GM23338 (cell line): ENCODE measurements at places on chromosomes 2 and 18.
A peak's percentile ranks its signal among the peaks of the same experiment; 100 is the strongest.

DNA sequence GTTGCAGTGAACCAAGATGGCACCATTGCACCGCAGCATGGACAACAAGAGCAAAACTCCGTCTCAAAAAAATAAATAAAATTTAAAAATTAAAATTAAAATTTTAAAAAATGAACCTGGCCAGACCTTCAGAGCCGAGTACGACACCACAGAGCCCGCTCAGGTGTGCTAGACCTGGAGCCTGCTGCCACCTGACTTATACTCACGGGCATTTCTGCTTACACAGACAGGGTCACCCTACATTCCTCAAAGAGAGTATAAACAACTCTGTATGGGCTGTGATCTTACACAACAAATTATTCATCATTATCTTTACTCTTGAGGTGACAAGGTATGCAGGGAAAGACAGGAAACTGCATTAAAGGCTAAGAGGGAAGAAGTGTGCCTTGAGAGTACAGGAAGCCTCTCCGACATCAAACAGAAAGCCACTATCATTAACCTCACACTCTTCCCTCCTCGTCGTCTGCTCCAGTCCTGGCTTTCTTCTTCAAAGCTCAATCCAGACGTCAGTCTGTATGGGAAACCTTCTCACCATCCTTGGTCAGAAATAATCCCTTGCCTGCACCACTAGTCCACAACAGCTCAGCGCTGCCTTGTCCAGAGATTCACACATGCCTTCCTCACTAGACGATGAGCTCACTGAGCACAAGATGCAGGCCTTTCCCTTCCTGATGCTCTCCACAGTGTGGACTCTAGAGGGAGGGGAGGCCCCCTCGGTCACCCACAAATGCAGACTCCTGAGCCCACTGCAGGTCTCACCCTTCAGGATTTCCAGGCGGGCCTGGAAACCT is 56.2 kb downstream of the UXS1 start:
- no peak for DNase-seq

GRCh38 chr2:185813707-185814106 is 75.1 kb downstream of the FSIP2 start:
- DNase-seq = no peak

DNA sequence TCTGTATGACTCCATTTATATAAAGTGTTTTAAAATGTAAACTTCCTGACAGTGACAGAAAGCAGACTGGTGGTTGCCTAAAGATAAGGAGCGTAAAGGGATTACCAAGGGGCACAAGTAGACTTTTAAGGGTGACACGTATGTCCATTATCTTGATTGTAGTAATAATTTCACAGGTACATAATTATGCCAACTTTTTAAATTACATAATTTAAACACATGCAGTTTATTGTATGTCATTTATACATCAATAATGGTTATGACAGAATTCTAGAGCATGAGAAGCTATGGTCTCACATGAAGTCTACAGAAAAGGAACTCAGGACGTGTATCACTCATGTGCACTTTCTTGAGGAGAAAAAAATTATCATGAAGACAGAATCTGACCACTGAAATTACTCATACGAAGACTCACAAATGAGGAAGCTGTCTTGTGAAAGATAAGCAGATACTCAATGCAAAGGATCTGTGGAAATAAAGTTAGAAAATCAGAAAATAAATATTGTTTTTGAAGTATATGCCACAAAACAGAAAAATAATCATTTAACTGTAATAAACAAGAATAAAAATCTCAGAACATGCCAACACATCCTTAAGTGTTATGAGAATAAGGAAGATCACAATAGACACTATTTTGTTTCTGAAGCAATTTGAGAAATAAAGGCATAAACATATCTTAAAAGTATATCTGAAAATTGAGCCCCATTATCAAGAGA is 84.4 kb downstream of the TMEM131 start:
- DNase-seq = no peak

DNA sequence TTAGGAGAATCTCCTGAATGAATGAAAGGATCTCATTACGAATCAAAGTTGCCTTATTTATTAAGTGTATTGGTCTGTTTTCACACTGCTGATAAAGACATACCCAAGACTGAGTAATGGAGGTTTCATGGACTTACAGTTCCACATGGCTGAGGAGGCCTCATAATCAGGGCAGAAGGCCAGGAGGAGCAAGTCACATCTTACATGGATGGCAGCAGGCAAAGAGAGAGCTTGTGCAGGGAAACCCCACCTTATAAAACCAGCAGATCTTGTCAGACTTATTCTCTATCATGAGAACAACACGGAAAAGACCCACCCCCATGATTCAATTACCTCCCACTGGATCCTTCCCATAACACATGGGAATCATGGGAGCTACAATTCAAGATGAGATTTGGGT is 785.2 kb upstream of the POU3F3 start:
- no peak for DNase-seq

GRCh38 chr2:112474844-112475486 is 7.0 kb upstream of the TTL start:
- no peak for DNase-seq

- no peak for DNase-seq
Measured at GRCh38 chr2:225534697-225535096, 135.2 kb downstream of the NYAP2 start.

DNA sequence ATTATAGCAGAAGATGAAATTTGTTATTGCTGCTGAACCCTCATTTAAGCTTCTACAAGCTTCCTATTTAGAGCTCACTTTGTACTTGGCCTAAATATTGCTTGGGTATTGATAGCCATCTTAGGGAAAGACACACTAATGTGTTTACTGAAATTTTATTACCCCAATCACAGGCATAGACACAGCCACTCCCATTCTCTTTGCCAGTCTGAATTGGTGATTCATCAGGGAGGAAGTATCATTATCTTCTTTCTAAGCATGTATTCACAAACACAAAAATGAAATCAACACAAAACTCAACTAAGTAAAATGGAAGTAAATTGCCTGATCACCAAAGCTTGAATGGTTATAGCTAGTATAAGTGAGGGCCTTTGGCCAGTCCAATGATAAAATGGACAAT is 666.3 kb downstream of the TSN start:
- no peak for DNase-seq

GRCh38 chr2:39027421-39027820 is 93.4 kb downstream of the SOS1 start:
- peak; percentile 38 for DNase-seq

GRCh38 chr2:237551071-237551574 is 15.3 kb upstream of the PRLH start:
- DNase-seq = no peak

DNA sequence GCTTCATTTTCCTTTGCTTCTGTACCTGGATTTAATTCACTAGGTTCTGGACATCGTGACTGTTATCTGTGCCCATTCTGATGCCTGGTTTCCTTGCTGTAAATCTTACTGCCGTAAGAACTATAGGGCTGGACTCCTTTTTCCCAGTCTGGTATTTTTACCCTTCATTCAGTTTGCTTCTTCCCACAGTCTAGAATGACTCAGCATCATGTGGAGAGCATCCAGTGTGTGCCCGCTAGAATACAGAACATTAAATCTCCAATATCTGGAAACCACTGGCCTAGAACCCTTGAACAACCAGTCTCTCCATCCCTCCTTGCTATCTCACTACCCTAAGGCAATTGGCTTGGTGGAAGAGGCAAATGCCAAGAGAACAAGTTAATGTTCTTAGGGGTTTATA is 1075.4 kb upstream of the ZEB2 start:
- no peak for DNase-seq

- DNase-seq = peak; percentile 76
Measured at GRCh38 chr2:166106431-166107015, 21.3 kb downstream of the SCN1A start.

DNA sequence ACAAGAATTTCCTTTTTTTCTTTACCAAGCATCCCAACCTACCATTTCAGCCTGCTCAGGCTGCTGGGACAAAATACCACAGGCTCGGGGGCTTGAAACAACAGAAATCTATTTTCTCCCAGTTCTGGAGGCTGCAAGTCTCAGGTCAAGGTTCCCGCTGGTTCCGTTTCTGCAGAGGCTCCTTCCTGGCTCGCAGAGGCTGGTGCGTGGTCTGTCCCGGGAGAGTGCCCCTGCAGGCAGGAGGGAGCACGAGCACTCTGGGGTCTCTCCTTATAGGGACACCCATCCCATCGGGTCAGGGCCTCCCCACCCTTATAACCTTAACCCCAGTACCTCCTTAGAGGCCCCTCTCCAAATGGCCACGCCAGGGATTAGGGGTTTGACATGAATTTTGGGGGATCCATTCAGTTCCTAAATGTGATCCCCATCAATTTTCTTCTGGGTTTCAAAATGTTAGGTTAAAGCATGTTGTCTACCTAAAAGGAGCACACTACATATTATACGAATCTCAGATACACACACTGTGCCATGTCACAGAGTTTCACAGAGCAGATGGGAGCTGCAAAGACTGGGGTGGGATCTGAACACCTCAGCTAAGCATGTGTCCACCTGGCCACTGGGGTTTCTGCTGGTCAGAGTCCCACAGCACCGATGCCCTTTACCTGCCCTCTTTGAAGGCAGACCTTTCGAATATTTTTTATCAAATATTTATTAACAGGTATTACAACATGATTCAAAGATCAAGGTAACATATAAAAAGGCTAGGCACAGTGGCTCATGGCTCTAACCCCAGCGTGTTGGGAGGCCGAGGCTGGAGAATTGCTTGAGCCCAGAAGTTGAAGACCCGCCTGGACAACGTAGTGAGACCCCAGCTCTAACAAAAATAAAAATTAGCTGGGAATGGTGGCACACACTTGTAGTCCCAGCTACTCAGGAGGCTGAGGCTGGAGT is 17.6 kb upstream of the ADI1 start:
- peak; percentile 83 for DNase-seq

GRCh38 chr2:158477202-158477601 is 20.4 kb downstream of the PKP4 start:
- no peak for DNase-seq

GRCh38 chr18:12517142-12517825 is 109.6 kb downstream of the PRELID3A start:
- DNase-seq = no peak

- no peak for DNase-seq
Measured at GRCh38 chr18:43800584-43800983, 523.3 kb upstream of the SYT4 start.

GRCh38 chr18:49846361-49846662 is 33.0 kb upstream of the ACAA2 start:
- no peak for DNase-seq

DNA sequence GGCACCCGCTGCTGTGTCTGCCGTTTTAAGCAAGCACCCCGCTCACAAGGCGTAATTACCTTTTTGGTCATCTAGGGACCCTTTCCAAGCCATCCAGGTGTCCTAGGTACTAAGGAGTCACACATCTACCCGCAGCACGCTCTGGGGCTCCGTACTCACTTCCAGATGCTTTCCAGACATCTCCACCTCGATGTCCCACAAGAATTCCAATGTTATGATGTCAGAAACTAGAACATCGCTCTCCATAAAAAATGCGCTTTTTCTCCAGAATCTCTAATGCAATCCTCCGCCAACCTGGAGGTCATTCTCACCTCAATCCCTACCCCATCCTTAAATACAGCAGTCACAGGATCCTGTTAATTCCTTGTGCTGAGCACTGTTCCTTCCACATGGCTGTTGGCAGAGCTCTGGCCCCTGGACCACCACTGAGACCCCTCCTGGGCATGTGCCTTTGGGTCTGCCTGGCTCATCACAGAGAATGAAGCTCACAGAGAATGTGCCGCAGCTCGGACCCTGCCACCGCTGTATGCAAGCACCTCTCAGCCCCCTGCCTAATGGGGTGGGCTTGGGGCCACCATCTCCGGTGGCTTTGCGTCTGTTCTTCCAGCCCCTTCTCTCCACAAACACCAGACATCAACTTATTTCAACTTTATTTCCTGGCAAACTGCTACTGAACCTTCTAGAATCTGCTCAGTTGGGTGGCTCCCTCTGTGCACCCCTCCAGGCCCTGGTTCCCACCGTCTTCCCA is 4.6 kb upstream of the PXDN start:
- no peak for DNase-seq

DNA sequence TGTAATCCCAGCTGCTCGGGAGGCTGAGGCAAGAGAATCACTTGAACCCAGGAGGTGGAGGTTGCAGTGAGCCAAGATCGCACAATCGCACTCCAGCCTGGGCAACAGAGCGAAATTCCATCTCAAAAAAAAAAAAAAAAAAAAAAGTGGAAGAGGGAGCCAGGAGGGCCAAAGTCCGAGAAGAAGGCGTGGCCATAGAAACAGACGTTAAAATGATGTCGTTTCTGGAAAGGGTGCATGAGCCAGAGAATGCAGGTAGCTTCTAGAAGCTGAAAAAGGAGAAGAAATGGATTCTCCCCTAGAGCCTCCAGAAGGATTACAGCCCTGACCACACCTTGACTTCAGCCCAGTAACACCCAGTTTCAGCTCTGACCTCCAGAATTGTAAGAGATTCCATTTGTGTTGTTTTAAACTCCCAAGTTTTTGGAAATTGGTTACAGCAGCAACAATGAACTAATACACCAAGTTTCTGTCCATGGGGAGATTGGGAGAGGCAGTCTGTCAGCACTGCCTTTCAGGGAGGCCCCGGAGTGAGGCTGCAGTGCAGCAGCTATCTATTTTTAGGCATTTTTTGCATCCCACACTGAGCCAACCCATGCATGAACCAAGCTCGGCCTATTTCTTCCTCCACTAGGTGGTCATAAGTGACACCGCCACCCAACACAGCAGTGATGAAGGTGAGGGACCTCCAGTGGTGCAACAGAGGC is 14.2 kb upstream of the TRAF3IP1 start:
- no peak for DNase-seq

DNA sequence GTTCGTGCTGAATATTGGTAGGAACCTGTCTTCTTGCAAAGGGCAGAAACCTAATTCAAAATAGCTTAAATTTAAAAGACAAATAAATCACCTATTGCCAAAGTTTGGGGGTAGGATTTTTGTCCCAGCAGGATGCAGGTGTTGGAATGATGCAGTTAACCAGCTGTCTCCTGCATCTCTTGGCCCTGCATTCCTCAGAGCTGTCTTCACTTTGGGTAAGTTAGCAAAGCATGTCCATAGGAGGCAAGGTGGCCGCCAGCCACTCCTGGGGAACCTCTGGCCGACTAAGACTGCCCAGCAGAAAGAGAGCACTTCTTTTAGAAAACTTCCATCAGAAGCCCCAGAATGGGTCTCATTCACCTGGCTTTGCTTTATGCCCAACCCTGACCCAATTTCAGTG is 20.5 kb upstream of the NYAP2 start:
- DNase-seq = peak; percentile 46

DNA sequence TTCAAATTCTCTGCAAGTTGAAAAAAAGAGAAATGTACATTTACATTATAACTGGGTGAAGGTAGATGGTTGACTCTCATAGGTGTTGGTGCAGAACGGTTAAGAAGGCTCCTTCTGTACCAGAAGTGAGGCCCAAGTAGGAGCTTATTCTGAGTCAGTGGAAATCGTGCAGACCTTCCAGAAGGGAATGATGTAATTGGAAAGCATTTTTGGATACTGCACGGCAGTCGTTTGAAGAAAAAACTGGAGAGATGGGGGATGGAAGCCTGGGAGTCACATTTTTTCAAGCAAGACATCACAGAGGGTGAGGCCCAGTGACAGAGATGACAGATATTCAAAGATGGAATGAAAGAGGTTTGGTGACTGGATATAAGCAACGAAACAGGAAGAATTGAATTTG is 39.4 kb downstream of the HRH4 start:
- no peak for DNase-seq
